ENCODE measurements at places on chromosomes 6 and 20.

- no peak for DNase-seq
These were observed 85.5 kb upstream of the DTNBP1 start for GRCh38 chr6:15748341-15748740.

- DNase-seq = no peak
These were observed 68.2 kb upstream of the FUCA2 start for GRCh38 chr6:143579703-143580102.

DNA sequence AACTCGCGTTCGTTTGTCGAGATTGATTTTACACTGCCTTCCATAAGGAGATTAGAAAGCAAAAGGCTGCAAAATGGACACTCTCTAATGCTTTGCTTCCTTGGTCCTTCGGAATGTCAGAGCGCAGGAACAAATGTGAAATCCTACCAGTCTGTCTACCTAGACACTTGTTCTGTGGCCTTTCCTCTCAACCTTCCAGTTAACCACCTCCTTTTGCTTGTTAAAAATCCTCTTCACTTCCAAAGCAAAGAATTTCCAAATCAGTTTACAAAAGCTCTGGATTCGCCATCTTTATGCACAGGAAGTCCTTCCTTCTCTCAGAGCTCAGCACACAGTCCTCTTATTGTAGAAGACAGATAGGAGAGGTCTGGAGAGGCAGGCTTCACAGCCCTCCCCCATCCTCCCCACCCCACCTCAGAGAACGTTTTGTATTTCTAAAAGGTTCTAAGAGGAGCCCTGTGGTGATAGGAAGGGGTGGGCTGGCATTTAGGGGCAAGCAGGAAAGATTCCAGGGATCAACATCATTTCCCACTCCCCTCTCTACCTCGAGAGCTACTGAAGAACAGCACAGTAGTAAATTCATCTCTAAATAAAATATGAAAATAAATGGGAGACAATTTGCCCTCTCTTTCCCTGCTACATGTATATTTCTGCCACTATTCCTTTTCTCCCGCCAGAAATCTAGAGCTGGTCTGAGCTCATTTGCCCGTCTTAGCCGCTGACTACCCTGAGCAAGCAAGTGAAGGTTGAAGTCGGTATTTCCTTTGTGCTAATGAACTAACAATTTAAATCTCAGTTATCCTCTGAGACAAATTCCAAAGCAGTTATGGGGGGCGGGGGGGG, 18.9 kb downstream of the TFAP2A start:
- DNase-seq = no peak

- DNase-seq = no peak
These were observed 187.1 kb downstream of the SOX4 start for GRCh38 chr6:21780679-21781078.

DNA sequence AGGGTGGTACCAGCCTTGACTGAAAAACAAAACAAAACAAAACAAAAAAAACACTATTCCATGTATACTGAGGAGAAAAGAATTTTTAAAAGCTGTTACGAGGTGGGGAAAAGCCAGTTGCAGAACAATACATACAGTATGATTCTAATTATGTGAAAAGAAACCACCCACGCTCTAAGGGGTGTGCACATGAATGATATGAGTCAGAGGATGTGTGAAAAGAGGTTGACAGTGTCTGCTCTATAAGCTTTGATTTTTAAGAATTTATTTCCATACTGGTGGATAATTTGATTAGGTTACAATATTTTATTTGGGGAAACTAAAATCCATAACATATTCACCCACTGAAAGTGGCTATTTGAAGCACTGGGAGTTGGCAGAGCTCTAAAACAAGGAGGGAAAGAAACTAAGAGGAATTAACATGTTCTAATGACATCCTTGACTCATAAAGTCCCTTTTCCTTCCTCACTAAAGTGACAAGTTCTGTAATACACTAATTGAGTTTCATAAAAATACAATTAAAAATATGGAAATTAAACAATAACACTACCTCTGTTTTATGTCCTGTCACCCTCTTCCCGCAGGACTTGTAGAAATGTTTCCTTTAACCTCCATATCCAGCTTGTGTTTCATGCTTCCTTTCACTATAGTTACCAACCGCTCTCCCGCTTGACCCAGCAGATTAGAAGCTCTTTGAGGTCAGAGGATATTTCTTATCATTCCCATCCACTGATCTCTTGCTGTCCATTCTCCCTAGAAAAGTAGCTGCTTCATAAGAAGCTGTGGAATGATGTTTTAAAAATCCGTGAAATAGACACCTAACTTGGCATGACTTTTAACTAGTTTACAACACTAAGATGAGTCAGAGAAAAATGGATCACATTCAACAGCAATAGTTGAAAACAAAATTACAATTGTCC, 118.6 kb upstream of the CCDC28A start:
- DNase-seq = peak; percentile 30
